ENCODE measurements at places on chromosomes 7 and 10.

DNA sequence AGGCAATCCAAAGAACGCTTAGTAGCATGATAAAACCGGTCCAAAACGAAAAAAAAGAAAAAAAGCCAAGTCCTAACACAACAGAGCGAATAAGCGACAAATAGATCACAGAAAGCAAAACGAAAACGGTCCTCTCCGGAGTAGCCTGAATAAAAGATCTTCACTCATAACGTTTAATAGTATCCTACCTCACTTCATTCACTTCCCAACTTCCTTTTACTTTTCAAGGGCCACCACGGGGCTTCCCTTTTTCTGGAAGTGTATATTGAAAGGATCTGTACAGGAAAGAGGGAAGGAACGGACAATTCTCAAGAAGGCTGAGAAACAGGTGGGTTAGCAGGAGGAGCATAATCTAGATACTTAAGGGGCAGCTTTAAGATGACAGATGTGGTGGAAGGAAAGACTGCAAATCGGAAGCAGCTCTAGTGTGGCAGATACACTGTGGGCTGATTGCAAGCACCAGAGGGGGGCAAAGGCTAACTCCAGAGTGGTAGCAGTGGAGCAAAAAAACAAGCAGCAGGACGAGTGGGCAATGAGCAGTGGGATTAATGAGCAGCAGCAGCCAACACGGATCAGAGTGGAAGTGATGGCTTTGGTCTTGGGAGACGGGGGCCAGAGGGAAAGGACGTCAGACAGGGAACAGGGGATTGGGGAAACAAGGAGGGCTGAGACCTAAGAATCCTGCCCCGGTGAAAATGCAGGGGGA, 866 bp downstream of the CNOT4 start:
- DNase-seq, result peak; percentile 3

DNA sequence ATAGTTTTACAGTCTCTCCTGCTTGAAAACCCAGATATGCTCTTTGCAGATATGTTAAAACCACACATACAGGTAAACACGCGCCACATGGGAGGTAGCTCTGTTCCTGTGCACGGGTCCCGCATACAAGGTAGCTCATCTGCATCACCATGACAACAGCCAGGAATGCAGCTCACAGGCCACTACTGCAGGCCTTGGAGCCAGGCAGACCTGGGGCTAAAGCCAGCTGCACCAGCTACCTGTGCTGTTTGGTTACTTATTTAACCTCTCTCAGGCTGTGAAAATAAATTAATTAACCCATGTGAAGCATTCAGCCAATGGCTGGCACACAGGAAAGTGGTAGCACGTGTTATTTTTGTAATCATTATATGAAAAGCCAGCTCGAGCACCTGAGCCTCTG, 428.3 kb downstream of the TNS3 start:
- no peak for DNase-seq

GRCh38 chr7:155108144-155108901, 38.2 kb downstream of the HTR5A start:
- no peak for DNase-seq

- DNase-seq, result no peak
These were observed 68.5 kb downstream of the MAP3K8 start for GRCh38 chr10:30502266-30503060.

- no peak for DNase-seq
These were observed 172.5 kb upstream of the SHH start for GRCh38 chr7:155984609-155985405.

DNA sequence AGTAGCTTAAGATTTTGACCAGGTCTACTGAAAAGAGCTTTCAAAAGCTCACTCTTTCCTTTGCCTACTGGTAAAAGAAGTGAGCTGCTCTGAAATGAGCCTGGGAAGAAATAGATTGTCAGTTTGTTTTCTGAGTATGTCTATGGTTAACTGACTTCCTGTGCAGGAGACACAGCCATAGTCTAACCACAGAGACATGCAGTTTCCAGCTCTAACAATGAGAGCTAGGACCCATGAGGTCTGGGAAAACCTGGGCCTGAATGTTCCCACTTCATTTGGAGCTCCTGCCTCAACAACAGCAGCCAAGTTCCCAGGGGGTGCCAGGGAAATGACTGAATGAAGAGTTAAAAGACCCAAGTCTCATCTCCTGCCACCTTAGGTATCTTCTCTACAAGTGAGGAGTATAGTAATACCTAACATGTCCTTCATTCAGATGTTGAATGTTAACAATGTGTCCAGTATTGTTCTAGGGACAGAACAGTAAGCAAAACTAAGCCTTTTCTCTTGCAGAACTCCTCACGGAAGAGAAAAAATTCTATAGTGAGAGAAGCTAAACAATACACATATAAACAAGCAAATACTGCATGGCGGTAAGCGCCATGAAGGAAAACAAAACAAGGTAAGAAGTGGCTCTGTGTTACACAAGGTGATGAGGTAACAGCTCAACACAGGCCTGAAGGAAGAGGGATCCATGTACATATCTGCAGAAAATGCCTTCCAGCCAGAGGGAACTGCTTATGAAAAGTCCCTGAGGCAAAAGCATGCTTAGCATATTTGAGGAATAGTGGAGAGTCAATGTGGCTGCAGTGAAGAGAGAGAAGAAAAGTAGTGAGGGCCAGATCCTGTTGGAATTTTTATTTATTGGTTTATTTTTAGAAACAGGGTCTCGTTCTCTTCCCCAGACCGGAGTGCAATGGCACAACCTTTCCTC, 26.4 kb upstream of the ANKRD1 start:
- DNase-seq, result no peak

DNA sequence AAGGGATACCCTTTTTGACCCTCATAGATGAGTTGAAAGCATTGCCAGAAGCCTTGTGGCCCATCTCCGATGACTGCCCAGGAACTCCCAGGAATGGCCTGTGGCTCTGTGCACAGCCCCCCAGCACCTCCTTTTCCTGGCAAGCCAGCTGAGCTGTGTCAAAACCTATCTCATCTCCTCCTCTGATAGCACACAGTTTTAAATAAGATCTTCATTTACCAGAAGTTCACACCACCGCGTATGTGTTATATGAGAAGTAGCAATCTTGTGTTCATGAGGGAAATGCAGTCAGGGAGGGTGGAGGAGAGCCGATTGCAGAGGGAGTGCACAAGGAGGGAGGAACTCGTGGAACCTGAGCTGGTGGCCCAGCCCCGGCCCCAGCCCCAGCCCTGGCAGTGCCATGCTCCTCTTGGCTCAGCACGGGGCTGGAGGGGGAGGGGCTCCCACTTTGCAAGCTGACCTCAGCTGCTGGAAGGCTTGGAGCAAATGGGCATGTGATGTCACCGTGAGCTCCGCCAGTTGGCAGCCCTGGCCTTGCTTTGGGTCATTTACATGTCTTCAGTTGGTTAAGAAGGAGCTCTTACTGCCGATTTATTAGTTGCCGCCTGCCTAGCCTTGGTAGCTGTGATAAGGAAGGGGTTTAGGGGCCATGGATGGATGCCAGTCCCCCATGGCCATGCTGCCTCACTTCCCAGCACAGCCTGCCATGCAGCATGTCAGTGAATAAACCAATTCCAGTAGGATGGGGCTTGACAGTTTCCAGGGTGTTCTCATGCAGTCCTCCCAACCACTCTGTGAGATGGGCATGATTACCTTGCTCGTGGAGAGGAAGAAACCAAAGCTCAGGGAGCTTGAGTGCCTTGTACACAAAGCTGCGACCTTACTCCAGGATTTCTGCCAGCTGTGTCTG, 20.0 kb downstream of the UNC5B start:
- DNase-seq, result no peak

GRCh38 chr10:50614444-50615137, 9.2 kb downstream of the SGMS1 start:
- DNase-seq, result no peak

DNA sequence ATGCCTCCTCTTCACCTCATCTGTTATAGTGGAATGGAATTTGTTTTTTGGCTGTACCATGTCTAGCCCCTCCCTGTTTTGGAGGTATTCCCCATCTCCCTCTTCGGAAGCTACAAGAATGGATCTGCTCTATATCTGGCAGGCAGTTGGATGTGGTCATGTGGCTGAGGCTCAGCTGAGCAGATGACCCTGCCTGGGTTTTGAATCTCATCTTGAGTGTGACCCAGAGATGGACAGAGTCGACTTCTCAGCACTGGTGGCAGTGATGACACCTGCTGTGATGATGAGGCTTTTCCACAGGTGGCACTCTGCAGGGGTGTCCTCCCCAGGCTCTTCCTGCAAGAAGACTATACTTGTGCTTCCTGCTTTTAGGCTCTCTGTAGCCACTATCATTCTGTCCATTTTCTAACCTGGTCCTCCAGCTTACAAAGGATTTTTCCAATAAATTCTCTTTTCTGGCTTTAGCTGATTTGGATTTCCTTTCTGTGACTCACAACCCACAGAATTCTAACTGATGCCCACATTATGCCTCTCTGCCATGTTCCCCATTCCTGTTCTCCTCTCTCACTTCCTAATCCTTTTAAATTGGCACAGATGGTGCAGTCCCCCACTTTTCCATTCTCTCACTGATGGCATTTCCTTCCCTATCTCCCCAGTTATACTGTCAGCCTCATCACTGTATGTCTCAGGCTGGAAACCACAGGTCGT, 7.5 kb upstream of the ARHGAP22 start:
- no peak for DNase-seq

DNA sequence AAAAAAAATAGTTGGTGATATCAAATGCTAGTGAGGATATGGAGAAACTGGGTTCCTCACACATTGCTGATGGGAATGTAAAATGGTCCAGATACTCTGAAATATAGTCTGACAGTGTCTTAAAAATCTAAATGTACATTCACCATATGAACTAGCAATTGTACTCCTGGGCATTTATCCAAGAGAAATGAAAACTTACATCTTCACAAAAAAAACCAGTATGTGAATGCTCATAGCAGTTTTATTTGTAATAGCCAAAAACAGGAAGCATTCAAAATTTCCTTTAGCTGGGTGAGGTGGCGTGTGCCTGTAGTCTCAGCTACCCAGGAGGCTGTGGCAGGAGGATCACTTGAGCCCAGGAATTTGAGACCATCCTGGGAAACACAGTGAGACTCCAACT, 2.1 kb upstream of the SSC4D start:
- DNase-seq, result no peak

DNA sequence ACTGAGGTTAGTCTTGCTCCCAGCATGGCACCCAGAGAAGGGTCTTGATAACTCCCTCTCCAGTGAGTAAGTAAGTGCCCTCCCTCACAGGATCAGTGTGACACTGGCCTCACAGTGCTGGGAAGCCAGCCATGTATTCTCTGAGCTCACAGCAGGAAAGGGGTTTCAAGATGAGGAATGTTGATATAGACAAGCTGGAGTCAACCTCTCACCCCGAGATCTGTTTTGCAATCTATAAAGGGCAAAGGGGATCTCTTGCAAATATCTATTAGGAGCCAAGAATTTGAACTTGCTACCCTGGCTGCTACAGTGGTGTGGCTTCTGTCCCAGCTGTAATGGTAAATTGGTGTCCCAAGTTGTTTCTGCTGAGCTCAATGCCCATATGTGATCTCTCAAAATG, 70.2 kb upstream of the ADAM12 start:
- no peak for DNase-seq

DNA sequence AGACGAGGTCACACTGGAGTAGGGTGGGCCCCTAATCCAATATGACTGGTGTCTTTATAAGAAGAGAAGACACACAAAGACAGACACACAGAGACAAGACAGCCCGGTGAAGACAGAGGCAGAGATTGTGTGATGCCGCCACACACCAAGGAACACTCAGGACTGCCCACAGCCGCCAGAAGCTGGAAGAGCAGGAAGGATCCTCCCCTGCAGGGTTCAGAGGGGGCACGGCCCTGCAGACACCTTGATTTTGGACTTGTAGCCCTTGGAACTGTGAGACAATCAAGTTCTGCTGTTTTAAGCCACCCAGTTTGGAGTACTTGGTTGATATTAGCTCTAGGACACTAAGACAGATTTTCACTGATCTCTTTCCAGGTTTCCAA, 72.1 kb upstream of the NANOS1 start:
- no peak for DNase-seq

- no peak for DNase-seq
These were observed 3.5 kb upstream of the AEBP1 start for GRCh38 chr7:44100458-44101302.

DNA sequence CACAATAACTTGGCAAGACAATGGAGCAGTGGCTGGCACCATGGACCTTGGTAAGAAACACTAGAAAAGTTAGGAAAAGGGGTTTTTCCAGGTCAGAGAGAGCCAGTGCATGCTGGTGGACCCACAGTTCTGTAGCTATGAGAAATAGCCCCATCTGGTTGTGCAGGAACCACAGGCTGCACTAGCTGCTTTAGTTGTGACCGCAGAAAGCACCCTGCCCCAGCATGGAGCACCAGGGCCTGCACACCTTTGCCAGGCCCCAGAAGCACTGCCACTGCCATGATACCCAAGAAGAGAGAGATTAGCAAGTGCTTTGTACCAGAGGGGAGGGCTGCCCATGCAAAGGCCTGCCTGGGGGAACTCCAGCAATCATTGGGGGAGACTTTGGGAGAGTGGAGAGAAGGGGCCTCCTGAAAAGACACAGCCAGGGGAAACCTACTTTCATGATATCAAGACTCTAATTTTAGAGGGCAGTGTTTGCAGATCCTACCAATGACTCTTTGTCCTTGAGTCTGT, 256.1 kb upstream of the C7orf33 start:
- no peak for DNase-seq

DNA sequence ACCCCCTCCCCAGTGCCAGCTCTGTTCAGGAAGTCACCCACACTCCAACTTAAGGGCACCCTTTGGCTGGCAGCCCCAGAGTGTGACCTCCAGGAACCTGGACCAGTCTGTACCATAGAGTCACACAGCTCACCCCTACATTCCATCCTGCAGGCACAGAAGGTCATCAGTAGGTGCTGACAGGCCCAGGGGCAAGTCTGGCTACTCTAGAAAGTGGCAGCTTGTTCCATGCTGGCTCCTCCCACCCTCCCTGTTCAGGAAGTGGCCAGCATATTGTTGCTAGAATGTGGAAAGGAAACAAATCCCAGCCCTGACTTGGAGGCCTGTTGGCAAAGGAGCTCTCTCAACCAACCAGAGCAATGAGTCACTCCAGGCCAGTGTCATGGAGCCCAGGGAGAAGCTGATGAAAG, 3.2 kb upstream of the NCOA4 start:
- no peak for DNase-seq

GRCh38 chr7:159092701-159093121, 52.0 kb downstream of the VIPR2 start:
- no peak for DNase-seq

- no peak for DNase-seq
These were observed 247.4 kb downstream of the PTEN start for GRCh38 chr10:88110822-88111221.

Measured in stimulated activated CD4-positive, alpha-beta T cell treated with anti-CD3 and anti-CD28 coated beads, Interleukin-12 subunit alpha, Interleukin-12 subunit beta, amount 100 ng/mL, for 4 hours (primary cell).